AG09309 (cell line): ENCODE measurements at places on chromosomes 2 and 18.

DNA sequence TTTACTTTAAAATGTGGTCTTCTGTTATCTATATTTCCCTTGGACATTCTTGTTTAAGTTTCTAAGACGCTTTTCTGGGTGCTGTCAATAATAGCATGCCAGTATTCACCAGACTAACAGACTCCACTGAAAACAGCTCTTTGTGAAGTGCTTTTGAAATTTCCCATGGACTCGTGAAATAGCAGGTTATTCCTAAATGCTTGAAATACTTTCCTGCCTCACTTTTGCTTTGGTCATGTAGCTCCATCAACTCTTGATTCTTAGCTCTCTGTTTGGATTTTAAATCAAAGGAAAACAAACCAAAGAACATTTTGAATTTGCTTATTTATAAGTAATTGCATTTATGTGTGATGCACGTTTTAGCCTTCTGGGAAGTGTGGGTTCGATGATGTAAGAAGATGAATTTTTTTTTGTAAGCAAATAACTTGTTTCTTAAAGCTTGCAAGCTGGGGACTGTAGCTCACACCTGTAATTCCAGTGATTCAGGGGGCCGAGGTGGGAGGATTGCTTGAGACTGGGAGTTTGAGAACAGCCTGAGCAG lies 147.8 kb downstream of the WDSUB1 start:
- no peak for DNase-seq

- no peak for DNase-seq
Measured at GRCh38 chr2:178257127-178257526, 62.8 kb downstream of the OSBPL6 start.

DNA sequence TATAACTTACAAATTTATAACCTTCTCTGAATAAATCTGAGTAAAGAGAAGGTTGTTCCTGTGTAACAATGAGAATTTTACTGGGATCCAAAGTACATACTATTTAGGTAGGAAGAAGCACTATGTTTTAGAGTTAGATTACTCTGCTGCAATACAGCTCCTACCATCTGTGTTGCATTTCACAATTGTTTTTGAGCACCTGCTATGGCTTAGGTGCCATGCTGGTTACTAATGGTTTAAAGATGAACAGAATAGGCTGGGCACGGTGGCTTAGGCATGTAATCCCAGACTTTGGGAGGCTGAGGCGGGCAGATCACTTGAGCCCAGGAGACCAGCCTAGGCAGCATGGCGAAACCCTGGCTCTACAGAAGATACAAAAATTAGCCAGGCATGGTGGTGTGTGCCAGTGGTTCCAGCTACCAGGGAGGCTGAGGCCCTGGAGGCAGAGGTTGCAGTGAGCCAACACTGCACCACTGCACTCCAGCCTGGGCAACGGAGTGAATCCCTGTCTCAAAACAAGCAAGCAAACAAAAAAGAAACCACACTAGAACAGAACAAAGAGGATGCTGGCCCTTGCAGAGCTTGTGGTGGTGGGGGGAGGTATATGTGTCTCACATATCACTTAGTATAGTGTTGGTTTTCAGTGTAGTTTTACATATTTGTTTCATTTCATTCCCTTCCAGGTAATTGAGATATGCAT lies 56.7 kb downstream of the SPTBN1 start:
- DNase-seq, result no peak

- DNase-seq, result no peak
Measured at GRCh38 chr2:59034837-59035236, 793.7 kb upstream of the FANCL start.

GRCh38 chr18:8403713-8404112 lies 205.5 kb upstream of the RAB12 start:
- no peak for DNase-seq

GRCh38 chr2:108855194-108855593 lies 68.6 kb downstream of the CCDC138 start:
- DNase-seq, result no peak

DNA sequence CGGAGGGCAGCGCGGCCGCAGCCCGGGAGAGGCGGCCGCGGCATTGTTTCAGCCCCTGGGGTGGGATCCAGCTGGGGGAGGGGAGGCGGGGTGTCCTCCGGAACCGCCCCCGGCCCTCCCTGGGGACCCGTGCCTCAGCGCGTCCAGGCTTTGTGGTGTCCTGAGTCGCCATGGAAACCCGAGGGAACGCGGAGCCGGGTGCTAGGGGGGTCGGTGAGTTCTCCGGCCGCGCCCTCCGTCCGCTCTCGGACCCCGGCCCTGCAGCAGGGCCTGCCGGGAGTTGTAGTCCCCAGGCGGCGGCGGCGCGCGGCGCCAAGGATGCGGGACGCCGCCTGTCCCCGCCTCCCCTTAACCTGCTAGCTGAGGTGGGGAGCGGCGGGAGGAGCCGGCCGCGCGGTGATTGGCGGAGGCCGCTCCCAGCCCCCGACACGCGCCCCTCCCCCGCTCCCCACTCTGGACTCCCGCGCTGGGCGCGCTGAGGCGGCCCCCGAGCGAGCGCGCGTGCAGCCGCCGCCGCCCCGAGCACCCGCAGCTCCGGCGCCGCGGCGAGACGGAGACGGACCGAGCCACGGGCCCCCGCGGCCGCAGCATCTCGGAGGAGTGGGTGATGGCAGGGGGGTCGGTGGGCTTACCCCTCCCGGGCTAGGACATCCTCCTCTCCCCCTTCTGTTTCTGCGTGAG lies at the start of gene DPYSL5:
Gene DPYSL5 (plus strand): TSS at position 478 of the 681 bp plus-strand sequence. CDS start 50,368 bp downstream, outside the sequence.
- DNase-seq, result no peak
